Colonic mucosa (tissue), 4 donors: ENCODE measurements at places on chromosomes 11 and 22.

GRCh38 chr11:73265278-73265810 is 6.8 kb upstream of the P2RY6 start:
- no peaks in the 10 kb centered on the region for H3K36me3 ChIP-seq
- H3K4me3 ChIP-seq = no peak overlapping the region
- H3K4me1 ChIP-seq = no peaks in the 10 kb centered on the region
- no peak for DNase-seq
- no peak overlapping the region for H3K27ac ChIP-seq
- H3K27me3 ChIP-seq = peaks cover 7% of the 10 kb centered on the region

- H3K4me3 ChIP-seq = no peak overlapping the region
- DNase-seq = no peak
- no peaks in the 10 kb centered on the region for H3K4me1 ChIP-seq
These were observed 200.5 kb downstream of the GRIK4 start for GRCh38 chr11:120712014-120712413.

DNA sequence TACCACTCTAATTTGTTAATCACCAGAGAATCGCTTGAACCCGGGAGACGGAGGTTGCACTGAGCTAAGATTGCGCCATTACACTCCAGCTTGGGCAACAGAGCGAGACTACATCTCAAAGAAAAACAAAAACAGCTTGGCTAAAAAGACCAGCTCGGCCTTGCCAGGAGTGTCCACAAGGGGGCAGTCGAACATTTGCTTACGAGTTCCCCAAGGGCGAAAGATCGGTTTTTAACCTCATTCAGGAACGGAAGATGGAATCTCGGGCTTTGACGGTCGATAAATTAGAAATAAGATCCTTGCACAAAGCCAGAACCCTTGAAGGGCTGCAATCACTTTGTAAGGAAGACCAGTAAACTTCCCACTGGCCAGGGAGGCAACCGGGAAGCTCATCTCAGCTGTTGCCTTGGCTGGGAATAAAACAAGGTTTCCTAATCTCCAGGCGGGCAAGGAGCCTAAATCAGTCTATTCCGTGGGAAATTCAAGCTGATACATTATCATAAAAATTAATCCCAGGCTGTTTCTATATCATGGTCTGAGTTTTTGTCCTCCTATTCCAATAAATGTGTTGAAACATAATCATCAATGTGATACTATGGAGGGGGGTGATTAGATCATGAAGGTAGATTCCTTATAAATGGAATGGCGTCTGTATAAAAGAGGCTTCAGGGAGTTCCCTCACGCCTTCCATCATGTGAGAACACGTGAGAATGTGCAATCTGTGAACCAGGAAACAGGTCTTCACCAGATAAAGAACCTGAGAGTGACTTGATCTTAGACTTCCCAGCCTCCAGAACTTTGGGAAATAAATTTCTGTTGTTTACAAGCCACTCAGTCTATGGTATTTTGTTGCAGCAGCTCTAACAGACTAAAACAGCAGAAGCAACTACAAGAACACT is 14.9 kb upstream of the SLC29A2 start:
- H3K4me3 ChIP-seq = no peak overlapping the region
- H3K36me3 ChIP-seq = no peaks in the 10 kb centered on the region
- peak; percentile 92 for DNase-seq
- H3K27ac ChIP-seq = no peak overlapping the region
- H3K27me3 ChIP-seq = no peaks in the 10 kb centered on the region
- H3K4me1 ChIP-seq = no peaks in the 10 kb centered on the region

DNA sequence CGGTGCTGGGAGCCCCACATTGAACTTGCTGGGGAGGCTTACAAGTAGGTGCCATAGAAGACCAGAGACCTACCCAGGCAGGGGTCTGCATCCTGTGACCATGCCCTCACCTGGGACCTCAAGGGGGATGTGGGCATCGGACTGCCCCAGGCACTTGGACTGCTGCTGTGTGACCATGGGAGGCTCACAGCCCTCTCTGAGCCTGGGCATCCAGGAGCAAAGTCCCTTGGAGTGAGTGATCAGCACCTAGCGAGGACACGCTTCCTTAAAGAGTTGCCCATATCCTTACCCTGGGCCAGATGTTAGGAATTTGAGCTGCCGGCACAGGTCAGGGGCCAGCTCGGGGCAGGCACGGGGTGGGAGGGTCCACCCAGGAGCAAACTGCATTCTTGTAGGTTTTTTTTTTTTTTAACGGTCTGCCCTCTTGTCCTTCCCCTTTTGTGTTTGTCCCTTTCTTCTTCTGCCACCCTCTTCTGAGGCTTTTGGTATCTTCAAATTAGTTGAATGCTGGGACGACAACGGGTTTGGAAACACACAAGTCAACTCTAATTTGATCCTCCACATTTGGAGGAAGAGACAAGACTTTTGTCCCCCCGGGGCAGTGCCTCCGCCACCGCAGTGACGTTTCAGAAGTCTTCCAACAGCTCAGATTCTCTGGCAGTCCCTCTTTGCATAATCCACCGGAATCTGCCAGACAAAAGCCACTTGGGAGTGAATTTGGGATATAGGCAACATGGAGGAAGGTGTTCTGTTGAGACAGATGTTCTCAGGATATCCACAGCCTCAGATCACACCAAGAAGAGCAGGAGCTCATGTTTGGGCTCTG is 46.1 kb upstream of the LINC01488 start:
- DNase-seq = no peak
- H3K4me3 ChIP-seq = no peak overlapping the region
- no peaks in the 10 kb centered on the region for H3K27me3 ChIP-seq
- H3K27ac ChIP-seq = no peak overlapping the region
- H3K36me3 ChIP-seq = no peaks in the 10 kb centered on the region

GRCh38 chr11:44970293-44970692 is 19.6 kb upstream of the TP53I11 start:
- no peak overlapping the region for H3K27ac ChIP-seq
- DNase-seq = no peak
- H3K27me3 ChIP-seq = no peaks in the 10 kb centered on the region

GRCh38 chr11:19992162-19992561 is 168.1 kb downstream of the DBX1 start:
- H3K27me3 ChIP-seq = no peaks in the 10 kb centered on the region
- no peak for DNase-seq
- no peak overlapping the region for H3K27ac ChIP-seq
- H3K36me3 ChIP-seq = no peaks in the 10 kb centered on the region
- no peak overlapping the region for H3K4me3 ChIP-seq

DNA sequence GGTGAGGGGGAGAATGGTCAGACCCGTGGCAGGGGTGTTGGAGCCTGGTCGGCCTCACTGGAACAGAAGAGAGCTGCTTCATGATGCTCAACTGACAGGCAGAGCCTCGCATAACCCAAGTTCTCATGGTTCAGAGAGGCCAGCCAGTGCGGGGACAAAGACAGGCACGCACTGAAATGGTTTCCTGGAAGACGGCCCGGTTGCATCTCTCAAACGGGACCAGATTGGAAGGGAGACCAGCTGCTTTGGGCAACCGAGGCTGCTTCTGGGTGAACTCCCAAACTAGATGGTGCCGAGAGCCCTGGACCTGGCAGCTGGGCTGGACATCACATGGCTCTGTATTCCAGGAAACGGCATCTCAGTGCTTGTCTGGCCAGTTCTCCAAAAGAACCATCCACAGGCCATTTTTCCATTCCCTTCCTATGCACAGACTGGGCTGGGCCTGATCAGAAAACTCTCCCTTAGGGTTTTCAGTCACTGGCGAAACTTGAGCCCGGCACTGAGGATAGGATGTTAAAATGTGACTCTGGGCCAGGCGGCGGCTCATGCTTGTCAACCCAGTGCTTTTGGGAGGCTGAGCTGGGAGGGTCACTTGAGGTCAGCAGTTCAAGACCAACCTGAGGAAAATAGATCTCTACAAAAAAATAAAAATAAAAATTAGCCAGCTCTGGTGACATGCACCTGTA is 80.1 kb upstream of the PRODH start:
- no peaks in the 10 kb centered on the region for H3K4me1 ChIP-seq
- H3K4me3 ChIP-seq = no peak overlapping the region

- no peak for DNase-seq
- no peak overlapping the region for H3K27ac ChIP-seq
- peaks cover 4% of the 10 kb centered on the region for H3K4me1 ChIP-seq
- no peaks in the 10 kb centered on the region for H3K36me3 ChIP-seq
These were observed 83.1 kb downstream of the WNT11 start for GRCh38 chr11:76123248-76123647.
